Tibial nerve (tissue), 4 donors: ENCODE measurements at places on chromosomes 2 and 18.

DNA sequence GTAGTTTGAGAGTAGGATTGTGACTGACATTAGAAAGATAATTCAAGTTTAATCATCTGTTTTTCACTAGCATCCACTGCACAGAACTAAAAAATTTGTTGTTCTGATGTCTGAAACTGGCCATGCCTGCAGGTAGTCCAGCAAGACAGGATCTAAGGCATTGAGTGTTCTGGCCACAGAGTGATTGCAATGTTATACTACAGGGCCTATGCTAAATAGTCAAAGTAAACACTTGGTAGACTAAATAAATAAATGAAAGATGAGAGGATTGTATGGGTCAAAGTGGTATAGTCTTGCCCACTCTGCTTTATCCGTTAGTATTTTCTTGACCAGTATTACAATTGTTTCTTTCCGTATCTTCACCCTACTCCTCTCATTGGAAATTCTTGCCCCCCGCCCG is 27.6 kb upstream of the FANCL start:
- no peaks in the 10 kb centered on the region for H3K36me3 ChIP-seq
- no peak for DNase-seq
- no peak overlapping the region for H3K4me3 ChIP-seq

GRCh38 chr2:160308476-160308875 is 108.4 kb upstream of the ITGB6 start:
- no peak overlapping the region for H3K4me3 ChIP-seq
- H3K36me3 ChIP-seq: peaks cover 7% of the 10 kb centered on the region
- no peak for DNase-seq
- H3K27ac ChIP-seq: no peak overlapping the region

DNA sequence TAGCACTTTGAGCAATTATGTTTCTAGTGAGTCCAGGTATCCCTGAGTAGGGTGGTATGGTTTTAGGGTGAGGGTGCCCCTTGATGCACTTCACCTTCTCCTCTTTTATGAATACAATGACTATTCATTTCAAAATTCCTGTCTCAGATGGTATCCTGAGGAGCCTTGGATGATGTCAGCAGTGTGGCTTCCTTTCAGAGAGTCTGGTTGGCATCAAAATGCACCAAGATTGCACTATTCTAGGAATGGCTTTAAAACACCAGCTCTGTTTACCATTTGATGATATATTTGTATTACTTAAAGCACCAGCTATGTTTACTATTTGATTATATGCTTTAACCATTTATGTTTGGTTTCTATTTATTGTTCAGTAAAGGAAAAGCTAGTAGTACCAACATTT is 141.0 kb downstream of the FMNL2 start:
- peaks cover 8% of the 10 kb centered on the region for H3K4me1 ChIP-seq
- H3K36me3 ChIP-seq: no peaks in the 10 kb centered on the region
- no peak overlapping the region for H3K27ac ChIP-seq
- DNase-seq: no peak
- no peaks in the 10 kb centered on the region for H3K27me3 ChIP-seq

GRCh38 chr2:63792530-63792929 is 49.2 kb upstream of the UGP2 start:
- no peaks in the 10 kb centered on the region for H3K36me3 ChIP-seq
- H3K27ac ChIP-seq: no peak overlapping the region
- H3K4me3 ChIP-seq: no peak overlapping the region
- peaks cover 10% of the 10 kb centered on the region for H3K4me1 ChIP-seq
- H3K27me3 ChIP-seq: no peaks in the 10 kb centered on the region
- DNase-seq: no peak

DNA sequence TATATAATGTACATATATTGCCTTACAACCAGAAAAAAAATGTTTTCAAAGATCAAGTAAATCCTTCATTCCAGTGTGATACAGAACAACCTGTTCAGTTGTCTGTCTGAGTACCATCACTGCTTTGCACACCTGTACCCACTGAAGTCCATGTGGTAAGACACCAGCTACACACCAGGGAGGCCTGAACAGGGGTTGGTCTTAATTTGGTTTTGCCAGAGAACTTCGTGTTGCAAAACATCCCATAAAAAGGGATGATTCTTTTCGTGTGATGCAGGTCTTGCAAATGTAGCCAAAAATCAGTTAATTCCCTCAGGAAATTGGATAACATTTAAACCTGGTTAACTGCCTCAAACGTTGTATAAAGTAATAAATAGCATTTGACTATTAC is 73.7 kb upstream of the SLC1A4 start:
- no peaks in the 10 kb centered on the region for H3K36me3 ChIP-seq
- no peak overlapping the region for H3K27ac ChIP-seq
- H3K4me1 ChIP-seq: no peaks in the 10 kb centered on the region
- no peak overlapping the region for H3K4me3 ChIP-seq
- no peaks in the 10 kb centered on the region for H3K27me3 ChIP-seq

DNA sequence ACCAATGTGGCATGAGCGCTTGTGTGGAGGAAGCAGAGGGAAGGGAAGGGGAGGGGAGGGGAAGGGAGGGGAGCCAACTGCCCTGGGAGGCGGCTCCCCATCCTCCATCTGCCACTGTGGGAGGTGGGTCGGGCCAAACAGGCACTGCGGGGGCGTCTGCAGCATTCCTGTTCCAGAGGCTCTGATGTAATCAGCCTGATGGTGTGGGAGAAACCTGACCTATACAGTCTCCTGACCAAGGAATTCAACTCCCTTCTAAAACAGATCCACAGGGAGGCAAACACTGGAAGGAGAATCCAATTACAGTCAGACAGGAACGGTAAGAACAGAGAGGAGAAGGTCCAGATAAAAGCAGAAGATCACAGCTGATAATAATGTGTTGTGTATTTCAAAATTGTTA is 88.8 kb downstream of the CD8B2 start:
- no peak overlapping the region for H3K27ac ChIP-seq
- H3K4me3 ChIP-seq: no peak overlapping the region
- peaks cover 3% of the 10 kb centered on the region for H3K27me3 ChIP-seq
- DNase-seq: no peak
- H3K4me1 ChIP-seq: peaks cover 14% of the 10 kb centered on the region

GRCh38 chr18:58128381-58129374 is 84.7 kb downstream of the NEDD4L start:
- no peak overlapping the region for H3K27ac ChIP-seq
- no peaks in the 10 kb centered on the region for H3K36me3 ChIP-seq
- H3K4me3 ChIP-seq: no peak overlapping the region
- no peaks in the 10 kb centered on the region for H3K27me3 ChIP-seq
- no peak for DNase-seq
- H3K4me1 ChIP-seq: no peaks in the 10 kb centered on the region

DNA sequence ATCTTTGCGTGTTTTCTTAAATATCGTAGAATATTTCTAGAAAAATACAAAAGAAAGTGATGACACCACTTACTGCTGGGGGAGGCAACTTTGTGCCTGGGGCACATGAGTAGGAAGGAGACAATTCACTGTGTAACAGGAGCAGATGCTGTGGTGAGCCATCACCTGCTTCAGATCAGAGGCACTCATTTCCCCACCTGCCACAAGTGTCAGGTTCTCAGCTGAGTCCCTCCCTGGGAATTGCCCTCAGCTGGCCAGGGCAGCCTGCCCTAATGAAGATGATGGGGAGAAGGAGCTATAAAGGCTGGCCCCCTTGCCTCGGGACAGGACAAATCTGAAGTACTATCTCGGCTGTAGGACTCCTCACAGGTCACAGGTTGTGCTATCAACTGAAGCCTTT is 322.8 kb downstream of the STK39 start:
- no peaks in the 10 kb centered on the region for H3K4me1 ChIP-seq
- no peak overlapping the region for H3K4me3 ChIP-seq
- H3K27me3 ChIP-seq: no peaks in the 10 kb centered on the region
- H3K27ac ChIP-seq: no peak overlapping the region
- no peaks in the 10 kb centered on the region for H3K36me3 ChIP-seq

GRCh38 chr2:47041891-47042684 is 113.0 kb downstream of the STPG4 start:
- H3K27ac ChIP-seq: peak overlapping the region; percentile 77
- no peak overlapping the region for H3K4me3 ChIP-seq
- DNase-seq: no peak
- H3K36me3 ChIP-seq: no peaks in the 10 kb centered on the region
- H3K27me3 ChIP-seq: no peaks in the 10 kb centered on the region

GRCh38 chr2:48204750-48205136 is 298.4 kb upstream of the FBXO11 start:
- no peak overlapping the region for H3K4me3 ChIP-seq
- peak overlapping the region; percentile 79 for H3K27ac ChIP-seq
- no peaks in the 10 kb centered on the region for H3K36me3 ChIP-seq
- DNase-seq: no peak
- H3K4me1 ChIP-seq: peaks cover 13% of the 10 kb centered on the region

DNA sequence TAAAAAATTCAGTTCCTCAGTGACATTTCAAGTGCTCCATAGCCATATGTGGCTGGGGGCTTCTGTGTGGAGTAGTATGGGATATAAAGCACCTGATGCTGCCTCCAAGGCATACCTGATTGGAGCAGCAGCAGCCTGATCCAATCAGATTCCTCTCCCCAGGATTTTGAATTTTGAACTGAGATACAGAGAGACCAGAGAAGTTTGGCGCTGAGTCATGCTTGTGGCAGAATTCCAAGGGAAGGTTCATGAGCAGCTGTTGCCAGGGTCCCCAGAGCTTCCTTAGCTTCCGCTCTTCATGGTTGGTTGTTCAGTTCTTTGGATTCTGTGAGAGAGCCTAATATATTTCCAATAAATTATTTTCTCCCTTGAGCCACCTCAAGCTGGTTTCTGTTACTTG is 29.0 kb upstream of the CFAP36 start:
- H3K4me1 ChIP-seq: peaks cover 4% of the 10 kb centered on the region
- no peak overlapping the region for H3K27ac ChIP-seq
- peak; percentile 66 for DNase-seq
- no peaks in the 10 kb centered on the region for H3K27me3 ChIP-seq

DNA sequence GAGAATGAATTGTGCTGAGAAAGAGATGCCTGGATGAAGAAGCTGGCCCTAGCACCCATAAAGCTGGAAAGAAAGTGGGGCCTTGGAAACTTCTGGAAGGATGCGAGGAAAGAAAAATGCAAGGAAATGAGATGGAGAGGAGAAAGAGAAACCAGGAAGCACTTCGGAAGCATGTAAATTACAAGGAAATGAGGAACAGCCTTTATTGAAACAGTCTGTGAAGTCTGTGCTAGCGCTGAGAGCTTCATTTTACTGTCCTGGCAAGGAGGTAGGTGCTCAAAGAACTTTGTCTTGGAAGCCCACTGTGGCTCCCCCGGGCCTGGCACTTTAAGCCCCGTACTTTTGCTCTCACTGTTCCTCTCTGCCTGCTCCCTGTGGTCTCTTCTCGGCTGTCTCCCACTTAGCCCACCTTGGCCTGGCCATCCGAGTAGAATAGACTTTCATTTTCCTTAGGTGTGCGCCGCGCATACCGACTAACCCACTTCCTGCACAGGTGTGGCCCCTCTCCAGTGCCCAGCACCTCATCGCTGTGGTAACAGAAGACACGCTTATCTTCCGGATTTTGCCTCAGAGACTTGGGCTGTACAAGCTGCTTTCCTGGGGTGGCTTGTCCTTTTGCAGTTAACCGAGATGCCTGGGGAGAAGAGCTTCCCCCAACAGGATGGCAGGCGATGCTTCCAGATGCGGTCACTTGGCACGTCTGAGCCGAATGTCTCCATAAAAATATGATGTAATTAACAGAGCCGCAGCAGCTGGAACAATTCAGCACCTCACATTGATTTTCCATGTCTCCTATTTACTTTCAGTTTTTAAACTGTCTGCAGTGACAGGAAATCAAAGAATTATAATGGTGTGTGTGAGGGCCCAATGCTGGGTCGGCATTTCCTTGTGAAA is 199.6 kb downstream of the HRH4 start:
- no peak for DNase-seq
- peak overlapping the region; percentile 34 for H3K4me3 ChIP-seq
- no peaks in the 10 kb centered on the region for H3K4me1 ChIP-seq
- peak overlapping the region; percentile 67 for H3K27ac ChIP-seq

GRCh38 chr18:31046916-31047315 is 4.4 kb upstream of the DSC3 start:
- no peaks in the 10 kb centered on the region for H3K36me3 ChIP-seq
- H3K27me3 ChIP-seq: peaks cover 22% of the 10 kb centered on the region
- H3K27ac ChIP-seq: no peak overlapping the region
- H3K4me1 ChIP-seq: no peaks in the 10 kb centered on the region
- no peak for DNase-seq
